NCI-H2171 treated with DMSO at 0.1 percent for 48 hours (cell line): ENCODE measurements at places on chromosomes 2 and 18.

DNA sequence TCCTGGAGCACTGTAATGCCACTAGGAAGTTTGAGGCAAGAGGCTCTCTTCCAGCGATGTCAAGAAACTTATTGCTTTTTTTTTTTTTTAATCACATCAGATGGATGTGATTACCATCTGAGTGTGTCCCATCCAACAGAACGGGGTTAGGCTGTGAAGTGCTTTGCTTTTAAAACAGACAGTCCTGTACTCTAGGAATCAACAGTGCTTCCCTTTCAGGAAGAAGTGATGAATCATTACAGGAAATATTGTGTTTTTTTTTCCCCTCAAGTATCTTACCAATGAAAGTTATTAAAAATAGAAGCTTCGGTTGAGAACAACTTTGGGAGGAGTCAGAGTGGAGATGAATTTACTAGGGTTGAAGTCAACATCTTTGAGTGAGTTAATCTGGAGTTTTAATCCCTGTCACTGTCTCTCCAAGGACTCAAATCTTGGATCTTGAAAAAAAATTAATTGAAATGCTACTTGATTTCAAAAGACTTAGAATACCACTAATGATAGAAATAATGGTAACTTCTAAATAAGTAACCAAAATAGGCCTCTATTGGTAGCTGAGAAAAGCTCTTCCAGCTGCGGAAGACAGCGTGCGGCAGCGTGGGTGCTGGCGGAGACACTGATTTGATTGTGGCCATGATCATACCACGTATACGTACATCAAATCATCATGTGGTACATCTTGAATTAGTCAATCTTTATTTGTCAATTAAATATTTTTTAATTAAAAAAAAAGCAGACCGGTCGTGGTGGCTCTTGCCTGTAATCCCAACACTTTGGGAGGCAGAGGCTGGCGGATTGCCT is 45.5 kb downstream of the GATA6 start:
- DNase-seq, result no peak

DNA sequence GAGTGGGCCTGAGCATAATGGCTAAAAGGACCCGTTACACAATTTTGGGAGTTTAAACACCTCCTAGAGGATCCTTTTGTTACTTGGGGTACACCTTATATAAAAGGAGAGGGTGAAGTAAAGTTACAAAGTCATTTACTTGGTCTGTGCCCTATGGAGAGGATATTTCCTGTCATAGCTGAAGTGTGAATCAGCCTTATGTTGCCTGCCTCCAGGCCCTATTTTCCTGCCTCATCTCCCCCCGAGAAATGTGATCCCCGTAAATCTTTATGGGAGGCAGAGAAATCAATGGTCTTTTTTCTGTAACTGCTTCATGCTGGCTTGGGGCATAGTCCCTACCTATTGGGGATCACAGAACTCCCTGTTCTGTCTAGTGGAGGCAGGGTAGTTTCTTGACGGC is 906.6 kb downstream of the DSC3 start:
- no peak for DNase-seq

GRCh38 chr2:149903626-149904025 is 316.1 kb upstream of the MMADHC start:
- no peak for DNase-seq

- no peak for DNase-seq
Observed at GRCh38 chr2:96099861-96100798, 16.2 kb downstream of the ADRA2B start.

DNA sequence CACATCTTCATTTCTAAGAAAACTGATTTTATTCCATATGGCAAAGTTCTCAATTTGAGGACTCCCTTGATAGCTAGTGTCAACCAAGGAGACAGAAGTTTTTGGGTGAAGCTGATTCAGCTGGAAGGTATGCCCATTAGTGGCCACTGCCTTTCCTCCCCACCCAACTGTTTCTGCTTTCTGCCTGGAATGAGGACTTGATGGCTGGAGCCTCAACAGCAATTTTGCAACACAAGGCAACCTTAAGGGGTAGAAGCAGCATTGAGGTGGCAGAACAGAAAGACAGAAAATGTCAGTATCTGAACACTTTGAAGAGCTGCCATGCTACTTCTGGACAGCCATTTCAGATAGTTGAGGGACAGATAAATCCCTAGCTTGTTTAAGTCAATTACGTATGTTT is 47.0 kb downstream of the INHBB start:
- DNase-seq, result no peak

DNA sequence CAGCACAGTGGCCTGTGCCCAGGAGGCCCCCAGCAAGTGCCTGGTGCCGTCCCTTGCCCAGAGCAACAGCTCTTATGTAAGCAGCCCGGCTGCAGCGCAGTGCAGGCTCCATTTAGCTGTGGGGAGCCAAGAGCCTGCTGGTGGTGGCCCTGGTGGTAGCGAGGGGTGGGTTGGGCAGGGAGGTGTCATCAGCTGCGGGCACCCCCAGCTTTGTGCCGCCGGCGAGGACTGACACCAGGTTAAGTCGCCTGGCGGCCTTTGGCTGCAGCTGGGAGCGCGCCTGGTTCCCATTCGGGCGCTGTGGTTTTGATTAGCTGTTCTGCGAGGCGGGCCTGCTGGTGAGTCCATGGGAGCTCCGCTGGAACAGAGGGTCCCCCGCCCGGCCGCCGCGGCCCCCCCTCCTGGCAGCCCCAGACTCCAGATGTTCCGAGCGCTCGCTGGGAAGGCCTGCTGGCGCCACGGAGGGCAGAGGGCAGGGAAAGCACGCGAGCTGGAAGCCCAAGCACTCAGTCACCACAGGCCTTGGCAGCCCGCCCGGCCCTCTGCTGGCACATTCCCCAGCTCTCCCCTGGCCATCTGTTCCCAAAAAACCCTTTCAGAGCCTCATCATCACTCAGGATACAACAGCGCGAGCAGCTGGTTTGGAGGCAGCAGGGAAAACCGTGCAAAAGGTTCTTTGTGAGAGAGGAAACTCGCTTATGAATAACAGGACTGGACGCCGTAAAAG is 18.4 kb downstream of the ATOH8 start:
- peak; percentile 99 for DNase-seq

- no peak for DNase-seq
Observed at GRCh38 chr18:24974431-24974830, 377.5 kb downstream of the ZNF521 start.

DNA sequence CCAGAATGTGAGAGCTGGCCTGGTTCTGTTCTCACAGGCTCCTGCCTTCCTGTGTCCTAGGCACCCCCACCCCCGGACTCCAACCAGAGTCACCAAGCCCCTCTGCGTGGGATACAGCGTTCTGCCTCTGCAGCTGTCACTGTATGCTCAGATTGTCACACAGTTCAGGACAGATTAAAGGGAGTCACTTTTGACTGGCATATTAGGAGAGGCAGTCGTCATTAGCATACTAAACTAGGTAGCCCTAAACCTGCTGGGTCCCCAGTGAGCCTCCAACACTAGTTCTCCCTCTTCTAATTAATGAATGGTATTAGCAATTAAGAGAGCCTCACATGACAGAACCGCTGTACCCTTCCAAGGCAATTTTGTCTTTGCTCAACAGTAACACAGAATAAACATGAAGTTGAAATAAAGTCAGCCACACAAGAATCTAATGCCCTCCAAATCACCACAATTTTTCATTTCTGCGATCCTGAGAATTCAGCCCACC is 340.2 kb downstream of the CMPK2 start:
- DNase-seq, result no peak

- DNase-seq, result no peak
Observed at GRCh38 chr2:9634133-9634532, 3.3 kb upstream of the YWHAQ start.

GRCh38 chr2:138579556-138579955 is 78.0 kb downstream of the SPOPL start:
- DNase-seq, result no peak

DNA sequence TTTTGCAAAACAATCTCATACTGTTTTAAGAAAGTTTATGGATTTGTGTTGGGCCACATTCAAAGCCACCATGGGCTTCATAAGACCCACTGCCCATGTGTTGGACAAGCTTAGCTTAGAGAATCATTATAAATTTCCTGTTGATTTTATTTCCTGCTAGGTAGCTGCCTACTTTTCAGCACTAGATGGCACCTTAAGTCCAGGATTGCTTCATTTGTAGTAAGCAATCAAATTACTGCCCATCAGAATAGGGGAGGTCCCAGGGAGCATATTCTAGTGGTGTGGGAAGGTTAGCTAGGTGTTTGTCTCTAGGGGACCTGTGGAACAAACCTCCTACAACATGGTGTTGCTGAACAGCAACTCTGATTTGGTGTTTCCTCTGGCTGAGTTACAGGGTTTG is 11.0 kb upstream of the DCDC2C start:
- DNase-seq, result peak; percentile 63

GRCh38 chr2:239984421-239985194 is 40.5 kb downstream of the NDUFA10 start:
- DNase-seq, result no peak

DNA sequence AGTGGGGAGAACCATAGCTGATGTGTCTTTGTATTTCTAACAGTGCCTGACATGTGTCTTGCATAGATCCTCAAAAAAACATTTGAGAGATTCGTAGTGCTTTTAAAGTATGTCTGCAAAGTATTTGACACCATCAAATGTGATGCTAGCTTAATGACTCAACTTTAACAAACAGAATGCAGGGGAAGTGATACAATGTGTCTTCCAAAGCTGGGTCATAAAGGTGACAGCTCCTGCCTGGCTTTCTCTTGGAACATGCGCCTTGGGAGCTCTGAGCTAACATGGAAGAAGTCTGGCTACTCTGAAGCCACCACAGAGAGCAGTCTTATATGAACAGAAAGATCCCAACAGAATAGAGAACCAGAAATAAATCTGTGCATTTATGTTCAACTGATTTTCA is 78.2 kb downstream of the C1D start:
- DNase-seq, result no peak

GRCh38 chr2:11571170-11571569 is 37.3 kb downstream of the GREB1 start:
- DNase-seq, result no peak

- no peak for DNase-seq
Observed at GRCh38 chr2:230318190-230319121, 8.5 kb upstream of the SP140L start.

- DNase-seq, result no peak
Observed at GRCh38 chr2:98568161-98568956, 40.0 kb downstream of the COA5 start.

GRCh38 chr2:207511851-207512250 is 17.9 kb upstream of the CREB1 start:
- DNase-seq, result no peak

DNA sequence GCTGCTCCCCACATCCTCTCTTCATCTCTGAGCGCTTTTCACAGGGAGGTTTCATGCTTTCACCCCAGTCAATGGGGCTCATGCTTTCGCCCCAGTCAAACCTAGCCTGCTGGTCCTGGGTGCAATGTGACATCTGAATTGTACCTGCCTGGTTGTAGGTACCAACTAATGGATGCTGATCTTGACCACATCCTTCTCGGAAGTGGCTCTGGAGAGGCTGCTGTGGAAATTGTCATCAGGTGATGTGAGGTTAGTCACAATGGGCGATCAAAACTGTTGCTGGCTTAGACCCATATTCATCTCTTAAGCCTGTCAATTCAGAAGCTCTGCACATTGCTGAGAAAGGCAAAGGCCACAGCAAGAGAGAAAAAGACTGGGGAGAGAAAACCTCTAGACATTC is 32.7 kb upstream of the ALKAL2 start:
- DNase-seq, result no peak

DNA sequence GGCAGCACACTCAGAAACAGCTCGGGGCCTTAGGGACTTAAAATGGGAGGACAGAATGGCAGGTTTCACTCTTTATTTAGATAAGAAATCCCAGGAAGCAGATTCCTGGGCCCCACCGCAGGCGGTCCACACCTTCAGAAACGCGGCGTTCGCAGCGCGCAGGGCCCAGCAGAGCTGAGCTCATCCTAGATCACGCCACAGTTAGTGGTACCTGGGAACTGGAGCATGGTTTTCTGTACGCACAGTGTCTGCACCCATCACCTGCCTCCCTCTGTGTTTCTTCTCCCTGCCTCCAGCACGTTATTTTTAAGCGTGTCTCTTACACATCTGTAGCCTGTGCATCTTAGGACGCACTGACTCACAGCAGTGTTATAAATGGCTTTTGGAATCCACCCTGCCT is 242.1 kb downstream of the ALPK2 start:
- DNase-seq, result no peak

- no peak for DNase-seq
Observed at GRCh38 chr2:200798514-200798913, 13.2 kb upstream of the BZW1 start.

GRCh38 chr2:105443617-105444598 is 45.1 kb upstream of the FHL2 start:
- no peak for DNase-seq

DNA sequence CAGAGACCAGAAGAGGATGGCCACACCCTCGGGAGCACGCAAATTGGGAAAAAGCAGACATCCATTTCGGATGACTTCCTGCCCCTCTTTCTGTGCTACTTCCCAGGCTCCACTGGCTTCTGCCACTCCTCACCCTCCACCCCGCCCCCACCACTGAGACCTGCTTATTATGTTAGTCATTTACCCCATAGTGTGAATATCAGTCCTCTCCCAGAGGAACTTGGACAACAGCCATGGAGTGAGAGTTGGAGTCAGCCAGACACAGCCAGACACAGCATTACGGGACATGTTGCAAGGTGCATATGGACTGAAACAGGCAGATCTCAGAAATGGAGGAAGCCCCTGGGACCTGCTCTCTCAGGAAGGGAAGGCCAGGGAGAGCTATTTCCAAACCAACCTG is 51.8 kb downstream of the CTIF start:
- DNase-seq, result no peak

GRCh38 chr2:171703574-171704347 is 16.5 kb downstream of the DYNC1I2 start:
- peak; percentile 17 for DNase-seq

GRCh38 chr2:121897335-121897970 is 142.0 kb downstream of the TSN start:
- peak; percentile 67 for DNase-seq

- DNase-seq, result peak; percentile 32
Observed at GRCh38 chr2:19611491-19612332, 253.3 kb upstream of the OSR1 start.
